ENCODE measurements at places on chromosomes 7 and 10.

GRCh38 chr7:85135977-85136376, 50.9 kb downstream of the SEMA3D start:
- DNase-seq = no peak

DNA sequence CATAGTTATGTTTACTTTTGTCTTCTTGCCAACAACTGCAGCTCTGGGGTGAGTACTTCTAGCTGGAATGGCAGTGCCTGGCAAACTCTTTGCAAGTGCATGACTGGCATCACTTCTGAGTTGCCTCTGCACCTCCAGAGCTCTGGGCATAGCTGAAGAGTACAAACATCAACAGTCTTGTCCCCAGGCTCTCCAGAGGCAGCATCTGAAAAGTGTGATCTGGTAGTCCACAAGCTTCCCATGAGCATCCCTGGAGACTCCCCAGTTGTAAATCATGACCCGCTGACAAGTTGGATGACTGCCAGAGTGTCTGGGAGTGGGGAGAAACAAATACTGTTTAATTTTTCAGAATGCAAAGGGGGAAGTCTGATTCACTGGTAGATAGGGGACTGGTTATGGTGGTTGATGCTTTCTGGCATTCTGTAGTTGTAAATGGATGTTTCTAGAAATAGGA, 138.9 kb upstream of the CDK13 start:
- DNase-seq = no peak

GRCh38 chr10:106360870-106361269, 803.6 kb downstream of the SORCS1 start:
- no peak for DNase-seq

DNA sequence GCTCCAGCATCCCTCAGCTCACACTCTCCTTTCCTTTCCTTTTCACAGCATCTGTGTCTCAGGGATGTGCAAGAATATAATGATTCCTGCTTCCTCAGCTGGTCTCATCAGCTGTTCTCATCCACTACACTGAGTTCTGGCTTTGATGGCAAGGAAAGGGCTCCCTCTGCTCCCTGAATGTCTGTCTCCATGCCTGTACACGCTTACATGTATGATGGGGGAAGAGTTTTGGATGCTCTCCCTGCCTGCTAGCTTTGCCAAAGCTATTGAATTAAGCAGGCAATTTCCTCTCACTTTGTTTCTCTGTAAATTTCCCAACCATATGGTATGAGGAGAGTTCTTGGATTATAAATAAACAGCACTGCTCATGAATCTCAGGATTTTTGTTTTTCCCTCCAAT, 254.5 kb downstream of the SORCS3 start:
- peak; percentile 3 for DNase-seq

- DNase-seq = no peak
Observed at GRCh38 chr10:125684581-125684980, 1.6 kb upstream of the TEX36 start.

DNA sequence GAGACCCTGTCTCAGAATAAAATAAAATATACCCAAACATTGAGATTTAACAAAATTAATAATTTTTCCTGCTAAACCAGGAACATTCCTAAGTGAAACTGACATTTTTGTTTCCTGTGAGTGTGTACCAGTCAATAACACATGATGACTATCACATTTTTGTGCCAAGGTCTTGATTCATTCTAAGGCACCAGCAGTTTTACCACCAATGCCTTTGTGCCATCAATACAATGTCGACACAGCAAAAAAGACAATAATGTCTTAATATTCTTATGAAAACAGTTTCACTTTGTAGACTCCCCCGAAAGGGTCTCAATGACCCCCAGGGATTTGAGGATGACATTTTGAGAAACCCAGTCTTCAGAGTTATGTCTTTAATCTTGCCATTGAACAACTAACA, 7.2 kb upstream of the CADPS2 start:
- DNase-seq = no peak

DNA sequence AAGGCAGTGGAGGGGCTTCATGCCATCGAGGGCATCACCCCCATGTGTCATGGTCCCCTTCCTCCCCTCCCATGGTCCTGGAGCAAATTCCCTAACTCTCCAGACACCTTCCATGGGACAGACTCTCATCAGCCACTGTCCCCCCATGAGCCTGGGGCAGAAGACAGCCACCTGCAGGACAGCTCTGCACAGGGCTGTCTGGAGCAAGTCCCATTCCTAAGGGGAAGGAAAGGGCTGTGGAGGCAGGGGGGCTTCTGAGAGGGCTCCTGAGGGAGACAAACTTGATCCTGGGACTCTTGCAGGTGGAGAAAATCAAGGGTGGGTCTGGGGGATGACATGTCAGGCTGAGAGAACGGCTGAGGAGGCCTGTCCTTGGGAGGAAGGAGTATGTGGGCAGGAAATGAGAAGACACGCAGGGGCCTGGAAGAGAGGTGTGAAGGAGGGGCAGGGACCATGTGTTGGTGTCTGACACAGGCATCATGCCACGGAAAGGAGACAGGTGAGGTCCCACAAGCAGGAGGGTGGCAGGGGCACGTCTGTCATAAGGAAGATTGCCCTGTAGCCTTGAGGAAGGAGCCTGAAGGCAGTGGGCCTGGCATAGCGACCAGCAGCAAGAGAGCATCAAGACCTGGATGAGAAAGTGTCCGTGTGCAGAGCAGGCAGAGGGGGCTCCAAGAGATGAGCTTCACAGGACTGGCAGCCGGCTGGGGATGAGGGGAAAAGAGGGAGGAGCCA, 14.4 kb upstream of the GDF10 start:
- no peak for DNase-seq

DNA sequence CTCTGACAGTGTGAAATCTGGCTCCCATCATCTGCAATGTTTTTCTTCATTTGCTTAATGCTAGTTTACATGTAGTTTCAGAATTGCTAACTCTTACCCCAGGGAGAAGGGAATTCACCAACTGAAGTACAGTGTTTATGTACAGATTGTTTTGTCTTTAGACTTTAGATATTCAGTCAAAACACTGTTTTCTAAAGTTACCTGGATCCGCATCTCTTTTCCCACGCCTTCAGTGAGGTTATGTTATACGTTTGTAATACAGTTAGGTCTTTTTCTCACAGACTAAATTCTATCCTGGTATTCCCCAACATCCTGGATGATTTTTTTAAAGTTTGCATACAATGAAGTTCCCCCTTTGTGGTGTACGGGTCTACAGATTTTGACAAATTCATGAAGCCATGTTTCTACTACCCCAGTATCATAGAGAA, 3.2 kb upstream of the LYZL1 start:
- DNase-seq = no peak

- DNase-seq = no peak
Observed at GRCh38 chr10:30182191-30183054, 123.0 kb upstream of the JCAD start.

GRCh38 chr10:55550236-55550635, 749.2 kb upstream of the PCDH15 start:
- no peak for DNase-seq

DNA sequence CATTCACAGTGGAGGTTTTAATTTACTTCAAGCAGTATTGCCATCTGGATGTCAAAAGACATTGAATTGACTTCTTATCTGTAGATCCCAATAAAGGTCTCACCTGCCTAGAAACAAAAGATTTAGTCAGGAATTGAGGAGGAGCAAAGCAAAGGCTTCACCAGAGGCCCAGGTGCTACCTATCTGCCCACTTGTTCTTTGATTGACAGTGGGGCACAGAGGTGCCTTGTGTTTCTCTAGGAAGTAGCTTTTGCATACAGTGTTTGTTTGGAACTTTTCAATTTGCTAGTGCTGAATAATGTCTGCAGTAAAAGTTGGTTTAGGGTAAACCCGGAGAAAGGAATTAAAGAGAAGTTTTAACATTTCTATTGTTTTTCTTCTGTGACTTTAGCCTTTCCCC, 40.4 kb downstream of the AUTS2 start:
- DNase-seq = no peak

DNA sequence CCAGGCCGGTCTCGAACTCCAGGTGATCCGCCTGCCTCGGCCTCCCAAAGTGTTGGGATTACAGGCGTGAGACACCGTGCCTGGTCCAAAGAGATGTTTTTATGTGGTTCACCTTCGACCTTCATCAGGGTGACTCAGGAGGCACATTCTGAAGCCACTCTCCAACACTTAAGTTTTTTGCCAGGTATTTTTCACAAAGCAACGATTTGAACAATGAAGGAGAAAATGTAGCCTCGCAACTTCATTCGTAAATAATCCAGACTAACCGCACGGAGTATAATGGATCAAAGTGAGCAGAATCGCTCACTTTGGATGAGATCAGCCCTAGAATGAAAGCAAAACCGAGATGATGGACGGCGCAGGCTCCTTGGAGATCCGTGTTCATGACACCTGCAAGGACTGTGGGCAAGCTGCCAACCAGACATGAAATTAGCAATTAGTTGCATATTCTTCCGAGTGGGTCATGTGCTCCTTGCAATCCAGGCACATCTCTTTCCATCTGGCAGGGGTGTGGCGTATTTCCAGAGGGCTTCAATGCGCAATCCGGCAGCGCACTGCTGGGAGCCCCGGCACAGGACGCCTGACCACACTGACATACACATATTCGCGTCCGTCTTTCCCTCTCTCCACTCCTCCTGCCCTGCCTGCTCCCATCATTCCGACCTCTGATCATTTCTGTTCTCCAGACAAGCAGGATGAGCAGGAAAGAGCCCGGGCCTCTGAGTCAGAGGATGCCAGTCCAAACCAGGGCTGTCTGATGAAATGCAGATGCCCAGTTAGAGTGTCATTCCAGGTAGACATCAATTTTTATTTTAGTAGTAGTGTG, 148.4 kb downstream of the KLF6 start:
- DNase-seq = no peak

- no peak for DNase-seq
Observed at GRCh38 chr10:113808168-113808567, 45.7 kb downstream of the DCLRE1A start.

- DNase-seq = no peak
Observed at GRCh38 chr10:124792998-124793352, 1.3 kb upstream of the EEF1AKMT2 start.

- peak; percentile 89 for DNase-seq
Observed at GRCh38 chr10:124724279-124725027, 19.7 kb downstream of the FAM53B start.

DNA sequence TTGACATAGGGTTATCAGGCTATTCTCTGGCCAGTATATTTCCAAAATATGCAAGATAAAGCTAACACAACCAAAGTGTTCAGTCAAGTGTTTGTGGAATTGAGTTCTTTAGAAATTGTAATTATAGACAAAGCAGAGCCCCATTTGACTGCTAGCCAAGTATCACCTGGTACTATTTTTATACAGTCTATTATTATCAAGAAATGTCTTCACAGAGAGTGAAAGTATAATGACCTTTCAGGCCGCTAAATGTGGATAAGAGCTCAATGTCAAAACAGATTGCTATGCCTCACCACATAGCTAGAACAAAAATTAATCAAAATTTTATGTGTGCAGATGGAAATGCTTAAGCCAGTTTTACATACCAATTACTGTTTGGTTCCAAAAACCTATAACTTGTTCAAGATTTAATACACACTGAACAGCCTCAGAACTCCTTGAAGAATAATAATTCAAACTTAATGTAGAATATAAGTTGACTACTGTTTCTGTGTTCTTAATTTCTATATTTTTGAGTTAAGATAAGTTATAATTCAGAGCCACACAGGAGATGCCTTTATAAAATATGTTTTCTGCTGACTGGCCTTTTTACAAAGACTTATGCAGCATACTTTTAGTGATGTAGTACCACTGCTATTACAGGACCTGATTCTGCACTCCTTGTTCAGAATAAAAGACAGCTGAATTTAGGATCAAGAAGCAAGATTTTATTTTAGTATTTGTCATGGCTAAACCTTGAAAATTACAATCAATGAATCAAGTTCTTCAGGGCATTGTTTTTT, 31.0 kb downstream of the PRPS1L1 start:
- no peak for DNase-seq

DNA sequence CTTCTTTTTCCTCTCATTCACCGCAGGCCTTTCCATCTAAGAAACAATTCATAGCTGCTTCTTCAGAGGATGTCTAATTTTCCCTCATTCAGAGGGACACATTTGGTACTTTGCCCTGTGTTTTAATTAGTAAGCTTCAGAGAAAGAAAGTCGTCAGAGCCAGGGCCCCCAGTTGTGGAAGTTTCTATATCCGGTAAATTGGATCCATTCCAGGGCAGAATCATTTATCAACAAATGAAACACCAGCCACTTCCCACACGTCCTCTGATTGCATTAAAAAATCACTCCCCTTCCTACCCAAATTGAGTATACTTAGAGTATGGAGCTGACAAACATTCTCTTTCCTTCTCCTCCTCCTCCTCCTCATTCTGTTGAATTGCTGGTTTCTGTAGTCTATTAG, 205.8 kb upstream of the HDAC9 start:
- DNase-seq = no peak

DNA sequence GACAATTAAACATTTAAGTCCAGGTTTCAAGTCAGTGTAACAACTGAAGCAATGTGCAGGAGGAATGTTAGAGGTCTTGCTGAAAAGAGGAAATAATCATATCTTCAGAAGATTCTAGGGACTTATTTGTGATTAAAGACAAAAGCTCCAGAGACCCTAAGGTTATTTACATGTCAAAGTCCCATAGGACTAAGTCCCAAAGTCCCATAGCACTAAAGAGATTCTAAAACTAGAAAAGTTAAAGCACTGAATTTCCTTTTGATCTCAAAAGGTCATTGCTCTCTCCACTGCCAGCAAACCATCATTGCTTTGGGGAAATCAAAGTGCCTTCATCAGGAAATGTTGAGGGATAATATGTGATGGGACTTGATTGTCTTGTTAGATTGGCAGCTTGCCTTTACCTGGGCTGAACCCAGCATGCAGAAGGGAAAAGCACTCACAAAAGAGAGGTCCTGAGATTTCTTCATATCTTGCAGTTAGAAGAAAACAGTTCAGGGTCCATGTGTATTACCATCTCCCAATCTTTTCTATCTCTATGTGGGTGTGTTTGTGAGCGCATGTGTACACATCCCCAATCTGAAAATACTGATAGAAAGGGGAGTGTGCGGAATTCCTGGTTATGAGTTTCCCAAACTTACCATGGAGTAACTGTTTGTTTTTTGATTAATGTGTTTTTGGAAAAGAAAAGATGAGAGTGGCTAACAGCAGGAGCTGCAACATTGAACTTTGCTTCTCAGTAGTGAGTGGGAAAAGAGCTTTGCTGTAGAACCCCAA, 21.8 kb downstream of the NUDT13 start:
- no peak for DNase-seq

DNA sequence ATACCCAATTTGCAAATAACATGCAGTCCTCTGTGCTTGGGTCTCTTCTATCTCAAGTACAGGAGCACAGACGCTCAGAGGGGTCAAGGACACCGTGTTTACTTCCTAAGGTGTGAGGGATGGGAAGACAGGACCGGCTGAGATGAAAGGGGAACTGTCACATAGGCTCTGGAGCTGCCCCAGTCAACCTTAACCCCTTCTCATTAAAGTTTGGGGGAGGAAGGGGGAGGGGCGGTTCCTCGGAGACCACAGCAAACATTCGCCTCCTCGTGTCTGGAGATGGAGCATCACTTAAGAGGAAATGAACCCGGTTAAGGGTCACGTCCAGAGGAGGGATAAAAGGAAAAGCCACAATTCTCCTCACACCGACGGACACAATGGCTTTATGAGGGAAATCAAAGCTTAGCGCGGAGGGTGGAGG, 1.1 kb downstream of the SH3PXD2A start:
- no peak for DNase-seq

- no peak for DNase-seq
Observed at GRCh38 chr7:5692845-5693278, 88.6 kb downstream of the RNF216 start.

GRCh38 chr10:514137-514671, 175.3 kb downstream of the DIP2C start:
- peak; percentile 53 for DNase-seq

Measured in amygdala (tissue), 56 donors.